ENCODE measurements at places on chromosomes 2 and 18. TPM values are rescaled to one million over a fixed set of nuclear protein-coding genes. Genes with fewer than 3 reads are reported as not detected.

Gene CRYBA2
- not detected for total RNA-seq

- no peak overlapping the region for H3K4me3 ChIP-seq
- no peaks in the 10 kb centered on the region for H3K27me3 ChIP-seq
- H3K36me3 ChIP-seq, result peaks cover 21% of the 10 kb centered on the region
- H3K4me1 ChIP-seq, result no peaks in the 10 kb centered on the region
- DNase-seq, result no peak
These were observed 32.5 kb downstream of the DPP4 start for GRCh38 chr2:162041485-162041884.

Gene BZW1
- total RNA-seq, result 442 TPM

Gene SLC4A5
- total RNA-seq, result 2.3 TPM

Gene GMPPA
- total RNA-seq, result 28.4 TPM

Gene VAMP5
- 21.8 TPM for total RNA-seq

All from activated naive CD4-positive, alpha-beta T cell treated with anti-CD3 and anti-CD28 coated beads for 36 hours (primary cell).